PC-3 (cell line): ENCODE measurements at places on chromosomes 2 and 18. TPM values are rescaled to one million over a fixed set of nuclear protein-coding genes. Genes with fewer than 3 reads are reported as not detected.

Gene ASB18
- total RNA-seq, result 0.15 TPM in 1 of 2 replicates, not detected in the other

- peak; percentile 16 for DNase-seq
These were observed 158.3 kb downstream of the CERS6 start for GRCh38 chr2:168614172-168615018.

GRCh38 chr2:44708661-44709000, 232.9 kb upstream of the SIX3 start:
- DNase-seq, result peak; percentile 48

GRCh38 chr2:209382775-209383174, 41.1 kb upstream of the MAP2 start:
- peak; percentile 40 for DNase-seq

- DNase-seq, result no peak
These were observed 522.2 kb downstream of the PIK3C3 start for GRCh38 chr18:42477267-42477666.

GRCh38 chr2:56133931-56134629, 49.7 kb upstream of the CCDC85A start:
- DNase-seq, result no peak
